ENCODE measurements at places on chromosomes 5 and 9.

- no peak for DNase-seq
These were observed 720.7 kb upstream of the CTNND2 start for GRCh38 chr5:12624776-12625560.

DNA sequence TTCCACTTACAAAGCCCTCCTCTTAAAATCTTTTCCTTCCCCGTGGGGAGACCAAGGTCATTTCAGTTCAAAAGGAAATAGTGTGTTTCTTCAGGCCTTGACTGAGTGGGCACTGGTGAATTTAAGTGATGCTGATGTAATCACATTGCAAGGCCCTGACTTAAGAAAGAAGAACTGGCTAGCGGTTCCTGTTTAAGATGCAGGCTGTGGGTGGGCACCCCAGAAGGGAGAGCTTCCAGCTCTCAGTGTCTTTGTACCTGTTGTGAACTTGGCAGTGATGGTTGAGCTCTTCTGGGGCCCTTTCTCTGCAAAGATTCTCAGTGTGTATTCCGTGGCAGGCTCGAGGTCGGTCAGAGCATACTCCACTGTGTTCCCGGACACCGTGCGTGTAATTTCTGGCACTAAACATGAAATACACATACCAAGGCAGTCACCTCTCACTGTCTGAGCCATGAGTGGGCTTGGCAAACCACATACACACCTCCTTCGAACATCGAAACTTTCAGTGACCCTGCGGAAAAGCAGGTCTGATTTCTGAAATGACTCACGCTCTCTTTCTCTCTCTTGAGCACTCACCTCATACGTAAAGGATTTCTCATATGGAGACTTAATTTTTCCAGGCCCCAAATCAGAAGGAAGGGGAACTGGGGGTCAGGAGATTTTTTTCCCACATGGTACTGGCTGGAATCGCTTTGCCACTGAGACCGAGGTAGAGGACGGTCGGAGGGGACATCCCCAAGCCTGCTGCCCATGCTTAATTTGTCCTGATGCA, 81.9 kb downstream of the TNC start:
- peak; percentile 79 for DNase-seq

GRCh38 chr5:88736494-88736893, 146.5 kb downstream of the MEF2C start:
- DNase-seq = no peak

- DNase-seq = no peak
These were observed 30.6 kb downstream of the VAV2 start for GRCh38 chr9:133961226-133962165.

DNA sequence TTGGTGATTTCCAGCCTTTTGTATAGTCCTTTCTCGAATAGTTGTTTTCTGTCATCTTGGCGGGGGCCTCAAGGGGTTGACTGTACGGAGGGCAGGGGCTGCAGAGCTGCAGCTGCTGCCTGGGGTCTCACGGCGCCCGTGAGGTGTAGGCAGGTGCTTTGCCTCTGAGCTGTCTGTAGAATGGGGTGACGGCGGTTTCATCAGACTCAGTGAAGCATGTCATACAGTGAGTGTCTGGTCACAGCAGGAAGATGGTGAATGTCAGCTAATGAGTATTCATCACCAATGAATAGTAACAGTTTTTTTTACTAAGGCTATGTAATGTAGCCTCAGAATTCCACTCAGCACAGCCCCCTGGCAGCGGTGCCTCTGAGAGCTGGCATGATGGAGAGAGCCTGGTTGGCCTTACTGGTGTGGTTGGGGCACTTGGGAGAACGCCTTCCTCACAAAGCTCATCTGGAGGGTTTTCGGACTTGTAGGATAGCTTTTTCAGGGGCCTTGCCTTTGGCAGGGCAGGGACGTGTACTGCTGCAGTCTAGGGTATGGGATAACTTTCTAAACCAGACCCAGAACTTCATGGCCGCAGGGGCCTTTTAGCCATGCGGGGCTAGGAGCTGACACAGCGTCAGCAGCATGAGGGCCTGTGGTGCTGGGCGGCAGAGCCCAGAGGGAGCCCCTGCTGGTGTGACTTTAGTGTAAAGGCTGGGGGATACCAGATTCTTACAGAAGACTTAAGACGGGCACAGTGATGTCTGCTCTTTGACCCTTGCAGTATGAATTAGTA, 15.0 kb downstream of the TENT4A start:
- no peak for DNase-seq

DNA sequence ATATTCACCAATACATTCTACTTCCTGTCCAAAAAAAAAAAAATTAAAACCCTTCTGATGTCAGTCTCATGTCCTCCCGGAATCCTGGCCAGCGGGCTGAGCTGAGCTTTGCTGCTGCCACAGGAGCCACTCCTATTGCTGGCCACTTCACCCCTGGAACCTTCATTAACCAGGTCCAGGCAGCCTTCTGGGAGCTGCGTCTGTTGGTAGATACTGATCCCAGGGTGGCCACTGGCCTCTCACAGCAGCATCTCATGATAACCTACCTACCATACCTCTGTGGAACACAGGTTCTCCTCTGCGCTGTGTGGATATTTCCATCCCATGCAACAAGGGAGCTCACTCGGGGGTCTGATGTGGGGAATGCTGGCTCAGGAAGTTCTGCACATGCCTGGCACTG, 21.0 kb upstream of the NPM1 start:
- DNase-seq = no peak

DNA sequence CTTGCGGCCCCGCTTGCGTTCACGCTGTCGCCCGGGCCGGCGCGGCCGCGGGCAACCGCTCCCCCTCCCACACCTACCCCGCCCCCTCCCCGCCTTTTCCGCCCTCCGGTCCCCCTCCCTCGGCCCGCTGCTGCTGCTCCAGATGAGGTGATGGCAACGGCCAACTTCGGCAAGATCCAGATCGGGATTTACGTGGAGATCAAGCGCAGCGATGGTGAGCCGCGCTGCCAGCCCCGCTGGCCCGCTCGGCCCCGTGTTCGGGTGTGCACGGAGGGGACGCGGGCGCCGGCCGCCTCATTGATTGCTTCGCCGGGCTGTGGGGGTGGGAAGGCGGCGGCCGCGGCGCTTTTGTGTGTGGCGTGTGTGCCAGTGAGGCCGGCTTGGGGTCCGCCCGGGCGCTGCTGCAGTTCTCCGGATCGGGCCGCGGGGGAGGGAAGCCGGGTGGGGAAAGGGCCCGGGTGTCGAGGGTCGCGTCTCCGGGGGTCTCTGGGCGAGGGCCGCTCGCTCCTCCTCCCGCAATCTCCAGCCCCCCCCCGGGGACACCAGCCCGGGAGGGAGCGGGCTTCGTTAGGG, 403 bp downstream of the KIF2A start:
- DNase-seq = no peak

GRCh38 chr5:109546461-109546860, 136.7 kb upstream of the PJA2 start:
- DNase-seq = no peak

- no peak for DNase-seq
These were observed 198.0 kb upstream of the MVB12B start for GRCh38 chr9:126128494-126129142.

DNA sequence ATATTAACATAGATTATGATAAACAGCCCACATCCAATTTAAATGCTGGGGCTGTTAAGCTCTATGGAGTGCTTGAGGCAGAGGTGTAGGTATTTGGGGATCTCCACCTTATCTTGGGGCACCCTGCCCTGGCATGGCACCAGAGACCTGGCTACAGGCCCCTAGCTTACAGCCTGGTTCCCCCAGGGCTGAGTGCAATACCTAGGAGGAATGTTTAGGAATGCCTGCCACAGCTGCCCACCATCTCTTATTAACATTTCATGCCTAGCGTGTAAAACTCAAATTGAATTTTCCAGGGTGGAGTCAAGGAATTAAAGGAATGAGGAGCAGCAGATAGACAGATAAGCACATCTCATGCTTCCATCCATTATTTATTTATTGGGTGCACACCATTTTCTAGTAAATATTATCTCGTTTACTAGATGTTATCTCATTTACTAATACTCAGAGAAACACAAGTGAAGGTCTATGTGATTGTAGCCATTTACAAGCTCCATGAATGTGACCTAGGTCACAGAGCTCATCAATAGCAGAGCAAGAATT, 55.6 kb upstream of the TNFSF8 start:
- DNase-seq = no peak

- no peak for DNase-seq
These were observed 92.0 kb downstream of the ATP10B start for GRCh38 chr5:160760008-160760407.

DNA sequence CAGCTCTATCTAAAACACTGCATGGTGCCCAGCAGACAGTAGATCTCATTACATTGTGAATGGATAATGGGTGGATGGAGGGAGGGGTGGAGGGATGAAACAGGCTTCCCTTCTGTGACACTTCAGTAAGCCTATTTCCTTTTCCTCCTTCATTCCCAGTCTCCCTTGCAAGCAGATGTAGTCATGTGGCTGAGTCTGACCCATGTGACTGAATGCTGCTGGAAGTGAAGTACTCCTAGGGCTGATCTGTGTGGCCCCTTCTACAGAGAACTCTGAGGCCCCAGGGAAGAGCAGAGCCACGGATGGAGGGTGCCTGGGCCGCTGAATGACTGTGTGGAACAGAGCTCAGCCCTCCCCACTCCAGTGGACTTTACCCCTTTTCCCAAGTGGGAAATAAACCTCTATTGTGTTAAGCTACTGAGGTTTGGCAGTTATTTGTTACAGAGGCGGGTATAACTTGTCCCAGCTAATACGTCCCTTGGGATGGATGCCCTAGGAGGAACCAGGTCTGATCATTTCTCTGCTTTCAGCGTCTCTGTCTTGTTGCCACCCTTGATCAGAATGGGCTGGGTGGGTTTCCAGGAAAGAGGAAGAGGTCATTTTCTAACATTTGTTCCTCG, 176.1 kb upstream of the MVB12B start:
- no peak for DNase-seq

Data from skeletal muscle cell (primary cell).